ENCODE measurements at places on chromosomes 13 and 19.

GRCh38 chr13:30241532-30241931, 65.8 kb downstream of the KATNAL1 start:
- no peak for DNase-seq

DNA sequence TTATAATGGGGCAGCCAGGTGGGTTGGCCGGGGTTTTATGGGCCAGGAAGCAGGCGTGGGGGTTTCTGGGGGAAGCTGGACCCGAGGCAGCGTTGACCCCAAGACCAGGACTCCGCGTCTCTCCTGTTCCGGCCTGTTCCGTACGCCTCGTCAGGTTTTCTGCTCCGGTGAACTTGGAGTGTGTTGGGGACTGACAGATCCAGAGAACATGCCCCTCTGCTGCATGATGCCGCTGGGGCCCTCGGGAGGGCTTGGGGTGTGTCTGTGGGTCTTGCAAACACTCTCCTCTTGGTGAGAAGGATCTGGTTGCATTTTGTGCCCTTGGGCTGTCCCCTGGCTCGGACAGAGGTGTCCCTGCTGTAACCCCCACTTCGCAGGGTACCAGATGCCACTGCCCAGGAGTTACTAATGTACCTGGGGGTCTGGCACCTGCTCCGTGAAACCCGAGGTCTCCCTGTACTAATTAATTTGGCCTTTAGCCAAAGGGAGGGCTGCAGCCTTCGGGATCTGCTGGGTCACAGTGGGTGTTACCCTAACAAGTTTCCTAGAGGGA, 15.6 kb downstream of the KDM4B start:
- no peak for DNase-seq

GRCh38 chr19:35295792-35296462, 4.0 kb downstream of the MAG start:
- DNase-seq, result no peak

- no peak for DNase-seq
These were observed 52.6 kb downstream of the RASA3 start for GRCh38 chr13:114079601-114080536.

- no peak for DNase-seq
These were observed 1286.9 kb upstream of the PCDH20 start for GRCh38 chr13:62702502-62702901.

- DNase-seq, result no peak
These were observed 381.3 kb downstream of the ENOX1 start for GRCh38 chr13:43405457-43405856.

- DNase-seq, result no peak
These were observed 10.8 kb upstream of the PGLS start for GRCh38 chr19:17500447-17501198.

- DNase-seq, result no peak
These were observed 903.1 kb downstream of the SLITRK6 start for GRCh38 chr13:84896128-84896527.

- DNase-seq, result no peak
These were observed 92.7 kb downstream of the TSHZ3 start for GRCh38 chr19:31256593-31256960.

DNA sequence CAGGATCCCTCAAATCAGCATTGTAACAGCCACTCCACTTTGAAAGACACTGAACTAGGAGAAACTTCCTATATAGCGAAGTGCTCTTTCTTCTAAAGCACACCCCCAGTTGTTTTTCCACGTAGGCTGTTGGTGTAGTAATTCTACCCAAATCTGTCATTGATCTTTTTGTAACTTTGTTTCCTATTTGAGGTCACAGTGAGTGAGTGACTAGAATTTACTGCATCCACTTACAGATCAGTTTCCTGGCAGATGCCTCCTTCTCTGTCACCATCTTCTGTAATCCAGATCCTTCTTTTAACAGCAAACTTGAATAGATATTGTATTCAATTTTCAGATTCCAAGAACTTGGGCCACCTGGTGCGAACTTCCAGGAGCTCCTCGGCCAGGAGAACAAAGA, 15.3 kb downstream of the ZAR1L start:
- no peak for DNase-seq

GRCh38 chr19:48190288-48190884, 19.9 kb downstream of the ZSWIM9 start:
- peak; percentile 65 for DNase-seq

- DNase-seq, result no peak
These were observed 12.2 kb downstream of the PRKCSH start for GRCh38 chr19:11447347-11448262.

DNA sequence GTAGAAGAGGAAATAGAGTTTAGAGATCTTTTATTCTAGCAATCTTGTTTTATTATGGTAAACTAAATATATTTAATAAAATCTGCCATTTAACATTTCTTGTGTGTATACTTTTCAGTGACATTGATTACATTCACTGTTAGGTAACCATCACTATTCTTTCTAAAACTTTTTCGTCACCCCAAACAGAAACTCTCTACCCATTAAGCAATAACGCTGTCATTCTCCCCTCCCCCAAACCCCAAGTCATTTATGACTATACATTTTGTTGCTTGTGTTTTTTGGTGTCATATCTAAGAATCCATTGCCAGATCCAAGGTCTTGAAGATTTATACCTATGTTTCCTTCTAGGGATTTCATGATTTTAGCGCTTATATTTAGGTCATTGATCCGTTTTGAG, 10.6 kb downstream of the URI1 start:
- no peak for DNase-seq

GRCh38 chr13:40613914-40614313, 52.5 kb downstream of the FOXO1 start:
- DNase-seq, result no peak

DNA sequence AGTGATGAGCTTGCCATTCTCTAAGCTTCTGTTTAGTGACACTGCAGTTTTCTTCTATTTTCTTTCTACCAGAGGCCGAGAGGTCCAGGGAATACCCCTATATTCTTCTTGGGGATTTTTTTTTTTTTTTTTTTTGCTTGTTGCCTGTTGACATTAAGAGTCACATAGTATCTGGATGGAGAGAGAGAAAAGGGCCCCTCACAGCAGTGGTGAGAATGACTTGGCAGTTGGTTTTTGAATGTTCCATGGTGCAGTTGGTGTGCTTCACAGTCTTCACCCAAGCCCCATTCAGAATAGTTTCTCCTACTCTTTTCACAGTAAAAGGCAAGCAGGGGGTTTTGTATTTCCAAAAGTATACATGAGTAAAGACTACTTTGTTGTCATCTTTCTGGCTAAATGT, 577.9 kb downstream of the LMO7 start:
- DNase-seq, result no peak

Data from T1000 (cell line).